ENCODE measurements at places on chromosomes 5 and 9.

DNA sequence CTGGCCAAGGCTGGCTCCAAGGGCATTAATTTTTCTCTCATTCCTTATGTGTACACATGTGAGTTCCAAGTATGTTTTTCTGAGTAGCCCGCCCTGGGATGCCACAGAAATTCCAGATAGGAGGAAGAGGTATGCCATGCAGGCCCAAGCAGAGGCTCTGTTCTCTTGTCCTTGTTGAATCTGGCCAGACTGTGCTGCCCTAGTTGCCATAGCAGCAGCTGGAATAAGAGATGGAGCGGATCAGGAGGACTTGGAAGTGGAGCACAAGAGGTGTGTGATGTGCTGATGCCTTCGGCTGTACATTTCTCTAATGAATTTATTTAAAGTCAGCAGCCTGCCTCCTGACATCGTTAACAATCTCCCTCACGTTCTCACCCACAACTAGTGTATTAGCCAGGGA lies 235.6 kb upstream of the RPS23 start:
- DNase-seq = no peak

DNA sequence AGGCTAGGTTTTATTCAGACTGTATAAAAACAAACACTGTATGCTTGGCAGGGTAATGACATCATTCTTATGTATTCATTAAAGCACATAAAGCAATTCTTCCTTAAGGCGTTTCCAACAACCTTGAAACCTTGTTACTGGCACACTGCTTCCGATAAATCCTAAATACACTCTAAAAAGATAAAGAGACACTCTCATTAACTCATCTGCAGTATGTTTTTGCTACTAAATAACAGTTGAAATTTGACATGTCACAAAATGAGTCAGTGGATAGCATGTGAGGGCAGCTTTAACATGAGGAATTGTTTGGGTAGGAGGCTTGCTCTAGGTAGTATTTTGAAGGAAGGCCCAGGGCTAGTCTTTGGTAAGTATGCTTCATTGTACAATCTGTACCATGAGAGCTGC lies 13.7 kb downstream of the YIPF5 start:
- no peak for DNase-seq

GRCh38 chr9:112556497-112557442 lies 70.1 kb downstream of the KIAA1958 start:
- no peak for DNase-seq

GRCh38 chr9:132672413-132672690 lies 2.1 kb downstream of the GTF3C4 start:
- DNase-seq = no peak

- no peak for DNase-seq
Observed at GRCh38 chr5:67065696-67066095, 130.9 kb downstream of the CD180 start.

GRCh38 chr5:32231241-32231640 lies 57.1 kb upstream of the GOLPH3 start:
- DNase-seq = no peak

GRCh38 chr5:95738072-95738471 lies 6.9 kb downstream of the RHOBTB3 start:
- no peak for DNase-seq

GRCh38 chr5:38551030-38552017 lies 5.1 kb downstream of the LIFR start:
- peak; percentile 6 for DNase-seq

GRCh38 chr5:168477060-168477459 lies 9.2 kb upstream of the RARS1 start:
- no peak for DNase-seq

DNA sequence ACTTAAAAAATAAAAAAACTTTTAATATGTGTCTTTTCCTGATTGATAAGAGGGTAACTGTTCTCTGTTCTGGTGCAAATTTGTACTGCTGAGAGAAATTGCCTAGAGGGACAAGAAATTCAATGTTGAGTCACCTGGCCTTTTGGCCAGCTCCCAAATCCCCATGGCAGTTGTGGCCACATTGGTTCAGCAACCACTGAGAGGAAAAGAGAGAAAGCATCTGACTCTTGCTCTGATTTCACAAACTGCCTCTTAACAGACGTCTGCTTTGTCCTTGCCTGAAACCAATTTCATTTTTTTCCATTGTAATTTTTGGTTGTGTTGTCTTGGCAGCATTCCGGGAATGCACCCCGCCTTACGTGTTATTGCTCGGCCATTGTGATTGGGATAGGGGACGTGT lies 42.4 kb downstream of the NTRK2 start:
- no peak for DNase-seq

DNA sequence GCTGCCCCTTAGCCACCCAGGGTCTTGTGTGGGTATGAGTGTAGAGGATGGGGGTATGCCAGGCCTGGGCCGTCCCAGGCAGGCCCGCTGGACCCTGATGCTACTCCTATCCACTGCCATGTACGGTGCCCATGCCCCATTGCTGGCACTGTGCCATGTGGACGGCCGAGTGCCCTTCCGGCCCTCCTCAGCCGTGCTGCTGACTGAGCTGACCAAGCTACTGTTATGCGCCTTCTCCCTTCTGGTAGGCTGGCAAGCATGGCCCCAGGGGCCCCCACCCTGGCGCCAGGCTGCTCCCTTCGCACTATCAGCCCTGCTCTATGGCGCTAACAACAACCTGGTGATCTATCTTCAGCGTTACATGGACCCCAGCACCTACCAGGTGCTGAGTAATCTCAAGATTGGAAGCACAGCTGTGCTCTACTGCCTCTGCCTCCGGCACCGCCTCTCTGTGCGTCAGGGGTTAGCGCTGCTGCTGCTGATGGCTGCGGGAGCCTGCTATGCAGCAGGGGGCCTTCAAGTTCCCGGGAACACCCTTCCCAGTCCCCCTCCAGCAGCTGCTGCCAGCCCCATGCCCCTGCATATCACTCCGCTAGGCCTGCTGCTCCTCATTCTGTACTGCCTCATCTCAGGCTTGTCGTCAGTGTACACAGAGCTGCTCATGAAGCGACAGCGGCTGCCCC lies 2.6 kb downstream of the SLC35A4 start:
- DNase-seq = no peak

- DNase-seq = peak; percentile 59
Observed at GRCh38 chr5:59036274-59036961, 453.5 kb downstream of the RAB3C start.

DNA sequence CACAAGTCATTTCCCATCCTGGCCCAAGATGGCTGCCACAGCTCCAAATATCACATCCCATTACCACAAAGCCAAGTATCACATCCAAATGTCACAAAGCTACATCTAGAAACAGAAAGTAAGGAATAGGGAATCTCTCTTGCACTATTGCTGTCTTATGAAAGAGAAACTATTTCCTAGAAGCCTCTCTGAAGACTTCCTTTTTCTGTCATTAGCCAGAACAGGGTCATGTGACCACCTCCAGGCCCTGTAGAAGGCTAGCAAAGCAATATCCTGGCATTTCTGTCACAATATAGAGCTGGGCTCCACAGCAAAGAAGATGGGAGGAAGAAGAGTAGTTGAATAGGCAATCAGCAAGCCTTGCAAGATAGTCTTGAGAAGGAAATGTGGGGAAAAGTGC lies 99.2 kb downstream of the SH3TC2 start:
- DNase-seq = no peak

DNA sequence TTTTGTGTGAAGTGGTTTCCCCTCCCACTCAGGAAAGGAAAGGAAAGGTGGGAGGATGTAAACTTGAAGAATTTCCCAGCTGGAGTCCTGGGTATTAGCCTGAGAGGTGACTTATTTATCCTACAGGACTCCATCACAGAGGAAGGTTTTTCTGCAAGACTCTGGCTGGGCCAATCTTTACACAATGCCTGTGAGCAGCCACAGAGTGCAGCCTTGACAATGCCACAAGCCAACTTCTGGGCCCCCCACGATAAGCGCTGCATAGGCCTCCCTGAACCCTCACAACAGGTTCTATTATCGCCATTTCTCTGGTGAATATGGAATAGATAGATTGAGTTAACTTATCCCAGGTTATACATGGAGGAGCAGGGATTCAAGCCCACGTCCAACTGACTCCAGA lies 12.4 kb downstream of the TTC39B start:
- no peak for DNase-seq

DNA sequence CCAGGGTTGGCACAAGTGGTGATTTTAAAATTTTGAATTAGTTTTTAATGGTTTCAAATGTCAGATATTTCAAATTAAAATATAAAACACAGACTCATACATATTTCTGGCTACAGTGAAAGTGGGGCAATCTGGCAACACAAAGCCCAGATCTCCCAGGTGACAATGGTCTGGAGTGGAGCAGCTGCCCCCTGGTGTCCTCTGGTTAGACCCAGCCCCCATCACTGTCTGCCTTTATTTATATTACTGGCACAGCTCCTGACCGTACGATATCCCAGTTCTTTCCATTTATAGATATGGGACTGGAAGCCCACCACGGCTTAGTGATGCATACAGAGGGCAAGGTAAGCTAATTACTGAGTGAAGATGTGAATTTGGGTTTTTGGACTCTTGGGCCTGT lies 37.3 kb downstream of the MACIR start:
- no peak for DNase-seq

GRCh38 chr9:112532427-112532826 lies 45.8 kb downstream of the KIAA1958 start:
- DNase-seq = no peak

- no peak for DNase-seq
Observed at GRCh38 chr9:70801181-70801829, 320.1 kb downstream of the TRPM3 start.

DNA sequence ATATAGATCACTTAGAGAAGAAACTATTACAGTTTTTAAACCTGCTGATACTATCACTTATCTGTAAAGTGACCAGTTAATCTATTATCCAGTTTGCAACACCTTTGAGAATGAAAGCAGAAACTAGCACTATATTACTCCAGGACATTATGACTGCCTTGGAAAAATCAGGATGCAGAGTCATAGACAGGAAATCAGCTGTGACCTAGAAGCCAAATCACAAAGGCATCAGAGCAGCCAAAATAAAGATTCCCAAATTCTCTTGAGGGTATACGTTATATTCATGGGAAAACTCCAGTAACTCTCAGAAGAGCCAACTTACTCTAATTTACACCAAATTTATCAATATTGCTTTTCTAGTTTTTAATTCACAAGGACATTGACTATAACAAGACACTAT lies 49.9 kb downstream of the CDO1 start:
- DNase-seq = no peak

- no peak for DNase-seq
Observed at GRCh38 chr5:94745786-94746730, 127.6 kb downstream of the SLF1 start.

DNA sequence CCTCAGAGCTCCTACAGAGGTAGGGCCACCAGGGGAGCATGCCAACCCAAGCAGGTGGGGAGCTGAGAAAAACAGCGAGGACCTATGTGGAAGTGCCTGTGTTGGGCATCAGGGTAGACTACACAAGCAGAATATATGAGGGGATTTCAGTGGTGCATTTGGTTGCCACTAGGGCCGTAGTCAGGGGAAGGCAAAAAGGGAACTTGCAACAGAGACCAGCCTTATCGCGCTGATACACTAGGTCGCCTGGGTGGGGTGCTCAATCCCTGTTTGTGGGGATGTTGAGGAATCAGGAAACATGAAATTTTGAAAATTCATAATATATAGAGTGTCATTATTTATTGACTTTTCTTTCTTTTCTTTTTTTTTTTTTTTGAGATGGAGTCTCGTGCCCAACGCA lies 370.9 kb upstream of the PRR16 start:
- no peak for DNase-seq

DNA sequence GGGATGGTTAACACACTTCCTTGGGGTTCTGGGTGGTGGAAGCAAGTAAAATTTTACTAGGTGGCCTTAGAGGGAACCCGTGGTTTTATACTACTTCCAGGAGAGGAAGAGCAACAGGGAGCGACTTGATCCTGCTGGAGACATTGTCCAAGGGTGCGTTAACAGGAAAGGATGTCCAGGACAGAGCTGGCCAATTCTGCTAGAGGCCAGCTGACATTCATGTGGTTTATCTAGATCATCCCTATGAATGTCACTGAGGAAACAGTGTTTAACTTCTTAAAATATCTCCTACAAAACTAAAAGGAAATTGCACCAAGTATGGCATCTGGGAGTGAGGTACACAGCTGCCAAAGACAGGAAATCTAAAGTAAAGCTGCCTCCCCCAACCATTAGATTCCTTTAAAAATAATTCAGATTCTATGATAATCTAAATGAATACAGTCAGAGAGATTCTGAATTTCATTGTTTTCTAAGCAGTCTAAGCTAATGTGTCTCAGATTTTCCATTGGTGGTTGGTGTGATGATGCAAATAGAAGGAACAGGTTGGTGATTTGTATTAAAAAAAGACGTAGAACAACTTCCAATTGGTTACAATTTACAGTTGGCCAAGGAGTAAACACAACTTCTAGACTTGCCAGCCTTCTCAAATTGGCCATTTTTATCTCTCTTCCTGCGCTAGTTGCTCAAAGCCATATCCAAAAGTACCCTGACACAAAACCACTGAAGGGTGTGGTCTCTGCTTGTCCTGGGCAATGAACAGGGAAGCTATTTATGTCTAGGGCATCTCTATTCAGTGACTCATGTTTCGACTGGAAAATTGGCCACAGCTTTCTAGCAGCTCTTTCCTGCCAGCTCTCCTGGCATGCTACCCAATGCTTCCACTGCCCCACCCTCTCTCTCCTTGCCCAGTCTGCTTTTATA lies 574.7 kb upstream of the MEF2C start:
- DNase-seq = no peak

- no peak for DNase-seq
Observed at GRCh38 chr5:141841378-141842180, 36.6 kb downstream of the PCDH1 start.

- no peak for DNase-seq
Observed at GRCh38 chr9:91572044-91572443, 148.4 kb upstream of the NFIL3 start.

- DNase-seq = no peak
Observed at GRCh38 chr5:177355868-177356168, 1.9 kb upstream of the RGS14 start.

GRCh38 chr5:93273176-93273575 lies 307.8 kb downstream of the NR2F1-AS1 start:
- no peak for DNase-seq

GRCh38 chr9:133238272-133238850 lies 29.3 kb upstream of the OBP2B start:
- peak; percentile 44 for DNase-seq

GRCh38 chr5:159471904-159472303 lies 141.6 kb upstream of the IL12B start:
- DNase-seq = no peak

DNA sequence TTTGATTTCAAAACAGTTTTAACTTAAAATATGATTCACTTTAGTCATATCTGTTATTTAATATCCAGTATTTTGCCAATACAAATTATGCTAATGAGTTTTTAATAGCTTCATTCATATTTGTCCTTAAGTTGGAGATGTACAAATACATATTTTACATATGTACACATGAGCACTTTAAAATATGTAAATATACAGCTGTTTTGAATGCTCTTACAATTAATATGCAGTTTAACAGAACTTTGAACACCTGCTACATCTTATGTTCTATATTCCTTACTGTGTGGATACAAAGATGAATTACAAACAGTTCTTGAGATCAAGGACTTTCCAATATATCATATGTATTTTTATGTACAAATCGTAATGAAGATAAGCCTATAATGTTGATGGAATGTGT lies 74.0 kb downstream of the CHSY3 start:
- DNase-seq = no peak
